Activated CD4-positive, alpha-beta T cell treated with anti-CD3 and anti-CD28 coated beads, Interleukin-2, amount 50 U/mL, for 48 hours (primary cell): ENCODE measurements at places on chromosomes 1 and 21.
A peak's percentile ranks its signal among the peaks of the same experiment; 100 is the strongest.

GRCh38 chr1:36320291-36320761, 3.1 kb downstream of the EVA1B start:
- DNase-seq: no peak

DNA sequence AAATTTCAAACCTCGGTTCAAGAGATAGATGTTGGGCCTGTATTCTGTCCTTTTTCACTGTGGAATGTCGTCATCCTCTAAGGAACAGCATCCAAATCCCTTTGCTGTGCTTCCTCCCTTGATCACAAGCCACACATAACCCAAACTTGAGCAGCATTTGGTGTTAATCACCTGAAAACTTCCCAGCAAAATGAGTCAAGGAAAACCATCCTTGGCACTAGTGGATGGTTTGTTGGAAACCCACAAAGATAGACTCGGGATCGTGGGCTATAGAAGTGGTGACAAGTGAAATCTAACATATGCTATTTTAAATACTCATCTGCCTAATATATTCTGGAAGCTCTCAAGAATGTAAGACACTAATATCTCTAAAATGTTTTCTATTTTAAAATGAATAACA, 459.1 kb downstream of the SETD4 start:
- DNase-seq: no peak

GRCh38 chr1:90730243-90731022, 13.3 kb upstream of the BARHL2 start:
- peak; percentile 6 for DNase-seq

DNA sequence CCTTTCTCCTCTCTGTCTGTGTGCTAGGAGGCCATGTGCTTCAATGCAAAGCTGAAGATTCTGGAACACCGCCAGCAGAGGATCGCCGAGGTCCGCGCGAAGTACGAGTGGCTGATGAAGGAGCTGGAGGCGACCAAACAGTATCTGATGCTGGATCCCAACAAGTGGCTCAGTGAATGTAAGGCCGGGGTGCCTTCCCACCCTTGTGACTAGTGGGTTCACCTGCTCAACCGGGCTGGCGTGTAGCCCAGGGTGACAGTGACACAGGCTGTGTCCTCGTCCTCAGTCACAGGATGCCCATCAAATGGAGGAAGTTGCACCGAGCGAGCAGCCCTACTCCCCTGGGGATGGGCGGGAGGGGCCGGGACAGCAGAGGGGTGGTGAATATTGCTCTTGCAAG, 544.1 kb downstream of the KIF26B start:
- no peak for DNase-seq

GRCh38 chr1:1340791-1341548, 8.2 kb downstream of the DVL1 start:
- DNase-seq: no peak

DNA sequence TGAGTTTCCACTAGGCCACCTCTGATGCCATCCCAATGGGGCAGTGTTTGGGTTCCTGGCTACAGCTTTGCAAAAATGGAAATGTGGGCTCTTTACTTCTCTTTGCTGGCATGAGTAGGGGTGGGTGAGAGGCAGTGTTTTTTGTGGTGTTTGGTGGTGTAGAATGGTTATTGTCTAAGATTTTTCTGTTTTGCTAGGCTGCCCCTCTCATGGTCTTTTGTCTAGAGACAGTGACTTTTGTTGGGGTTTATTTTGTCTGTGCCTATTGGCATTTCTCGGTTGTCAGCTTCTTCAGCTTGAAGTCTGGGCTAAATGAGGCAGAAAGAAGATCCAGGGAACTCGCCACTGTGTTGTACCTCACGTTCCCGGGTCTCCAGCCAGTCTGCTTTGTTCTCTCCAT, 112.1 kb downstream of the CENPF start:
- DNase-seq: no peak

DNA sequence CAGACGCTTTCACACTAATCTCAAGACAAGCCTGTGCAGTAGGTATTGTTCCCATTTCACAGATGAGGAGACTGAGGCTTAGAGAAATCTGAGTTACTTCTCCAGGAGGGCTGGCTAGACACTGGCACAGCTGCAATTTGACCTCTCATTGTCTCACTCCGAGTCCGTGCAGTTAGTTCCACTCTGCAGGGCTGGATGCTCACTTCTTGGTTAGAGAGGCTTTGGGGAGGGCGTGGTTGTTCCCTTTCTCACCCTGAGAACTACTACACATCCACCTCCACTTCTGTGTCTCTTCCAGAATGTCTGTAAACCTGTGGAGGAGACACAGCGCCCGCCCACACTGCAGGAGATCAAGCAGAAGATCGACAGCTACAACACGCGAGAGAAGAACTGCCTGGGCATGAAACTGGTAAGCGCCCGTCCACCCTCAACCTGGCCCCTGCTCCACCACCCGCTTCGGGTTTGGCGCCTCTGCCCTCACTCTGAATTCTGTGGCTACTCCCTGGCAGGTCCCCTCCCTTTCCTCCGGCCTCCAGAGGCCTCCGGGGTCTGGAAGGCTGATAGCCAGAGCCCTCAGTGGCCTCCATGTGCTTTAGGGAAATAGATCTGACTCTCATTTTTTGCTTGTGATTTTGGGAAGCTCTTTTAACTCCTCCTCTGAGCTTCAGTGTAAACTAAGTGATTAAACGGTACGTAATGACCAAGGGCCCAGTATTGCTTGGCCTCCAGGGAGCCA, 29.1 kb downstream of the EIF2D start:
- DNase-seq: peak; percentile 77

DNA sequence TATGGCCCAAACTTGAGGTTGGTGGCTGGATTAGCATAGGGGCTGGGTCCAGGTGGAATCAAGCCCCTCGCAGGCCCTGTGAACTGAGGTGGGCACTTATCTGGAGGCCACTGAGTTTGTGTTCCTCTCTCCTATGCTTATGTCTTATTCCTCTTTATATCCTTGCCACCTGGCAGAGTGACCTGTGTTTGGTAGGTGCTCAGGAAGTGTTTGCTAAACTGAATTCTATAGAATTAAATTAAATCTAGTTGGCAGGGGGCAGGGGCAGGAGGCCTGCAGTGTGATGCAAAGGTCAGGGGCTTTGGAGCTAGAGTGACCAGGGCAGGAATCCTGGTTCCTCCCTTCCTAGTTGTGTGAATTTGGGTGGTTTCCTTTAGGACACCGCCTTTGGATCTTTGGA, 1.1 kb upstream of the TMEM9 start:
- DNase-seq: no peak

GRCh38 chr1:84632673-84633434, 57.4 kb downstream of the SSX2IP start:
- DNase-seq: no peak

DNA sequence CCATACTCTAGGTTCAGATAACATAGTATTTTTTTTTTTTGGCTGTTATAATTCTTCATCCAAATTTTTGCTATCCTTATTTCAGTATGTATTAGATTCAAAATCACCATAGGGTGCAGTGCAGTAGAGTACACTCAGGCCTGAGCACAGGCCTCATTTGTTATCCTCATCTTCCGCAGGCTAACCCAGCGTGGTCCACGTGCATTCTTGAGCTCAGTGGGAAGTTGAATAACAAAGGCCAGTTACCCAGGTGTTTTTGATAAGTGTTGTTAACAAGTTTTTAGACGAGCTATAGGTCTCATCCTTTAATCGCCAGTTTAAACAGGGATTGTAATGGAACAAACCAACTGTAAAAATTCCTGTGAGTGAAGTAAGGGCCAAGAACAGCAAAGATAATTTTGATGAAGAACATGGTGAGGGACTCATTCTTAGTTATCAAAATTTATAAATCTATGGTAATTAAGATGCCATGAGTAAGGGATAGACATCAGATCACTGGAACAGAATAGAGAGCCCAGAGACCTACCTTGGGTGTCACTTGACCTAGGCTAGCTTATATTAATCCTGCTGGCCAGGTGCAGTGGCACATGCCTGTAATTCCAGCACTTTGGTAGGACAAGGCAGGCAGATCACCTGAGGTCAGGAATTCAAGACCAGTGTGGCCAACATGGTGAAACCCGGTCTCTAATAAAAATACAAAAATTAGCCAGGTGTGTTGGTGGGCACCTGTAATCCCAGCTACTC, 22.0 kb downstream of the FLVCR1 start:
- no peak for DNase-seq

- DNase-seq: no peak
These were observed 173.3 kb upstream of the EDN2 start for GRCh38 chr1:41657679-41658295.

GRCh38 chr1:118042501-118042900, 113.0 kb downstream of the WDR3 start:
- DNase-seq: no peak

- DNase-seq: no peak
These were observed 134.2 kb downstream of the GDAP2 start for GRCh38 chr1:117795190-117795589.

DNA sequence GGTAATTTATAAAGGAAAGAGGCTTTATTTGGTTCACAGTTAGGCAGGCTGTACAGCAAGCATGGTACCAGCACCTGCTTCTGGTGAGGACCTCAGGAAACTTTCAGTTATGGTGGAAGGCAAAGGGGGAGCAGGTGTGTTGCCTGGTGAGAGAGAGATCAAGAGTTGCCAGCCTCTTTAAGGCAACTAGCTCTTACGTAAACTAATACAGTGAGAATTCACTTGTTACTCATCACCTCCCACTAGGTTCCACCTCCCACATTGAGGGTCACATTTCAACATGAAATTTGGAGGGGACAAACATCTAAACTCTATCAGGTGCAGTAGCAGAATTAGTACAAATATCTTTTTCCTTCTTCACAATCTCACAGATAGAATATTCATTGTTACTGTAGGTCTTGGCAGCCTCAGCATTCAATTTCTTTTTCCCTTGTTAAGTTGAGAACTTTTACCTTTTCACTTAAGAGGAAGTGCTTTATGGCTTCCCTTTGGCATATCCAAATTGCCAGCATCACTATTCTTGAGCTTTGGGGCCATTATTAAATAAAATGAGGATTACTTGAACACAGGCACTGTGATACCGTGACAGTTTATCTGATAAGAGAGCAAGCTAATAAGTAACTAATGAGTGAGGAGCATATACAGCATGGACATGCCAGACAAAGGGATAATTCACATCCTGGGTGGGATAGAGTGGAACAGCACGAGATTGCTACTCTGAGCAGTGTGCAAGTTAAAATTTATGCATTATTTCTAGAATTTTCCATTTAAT, 48.4 kb downstream of the MAGI3 start:
- DNase-seq: no peak

DNA sequence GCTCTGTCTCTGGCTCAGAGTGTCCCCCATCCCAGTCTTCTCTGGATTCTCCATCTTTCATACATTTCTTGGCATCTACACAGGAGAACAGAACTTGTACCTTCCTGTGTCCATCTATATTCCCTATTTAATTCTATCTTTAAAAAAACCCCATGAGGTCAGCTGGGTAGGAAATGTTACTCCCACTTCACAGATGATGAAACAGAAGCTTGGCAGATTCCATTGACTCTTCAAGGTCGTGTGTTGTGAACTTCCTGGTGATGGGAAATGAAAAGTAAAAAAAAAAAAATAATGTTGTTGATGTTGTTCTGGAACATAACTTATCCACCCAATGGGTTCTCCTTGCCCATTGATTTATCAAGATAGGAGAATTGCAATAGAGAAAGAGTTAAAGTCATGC, 8.9 kb downstream of the CHI3L2 start:
- no peak for DNase-seq

GRCh38 chr1:205430696-205431305, 8.9 kb upstream of the LEMD1 start:
- DNase-seq: peak; percentile 60

GRCh38 chr1:33317354-33317753, 3.5 kb downstream of the A3GALT2 start:
- no peak for DNase-seq

DNA sequence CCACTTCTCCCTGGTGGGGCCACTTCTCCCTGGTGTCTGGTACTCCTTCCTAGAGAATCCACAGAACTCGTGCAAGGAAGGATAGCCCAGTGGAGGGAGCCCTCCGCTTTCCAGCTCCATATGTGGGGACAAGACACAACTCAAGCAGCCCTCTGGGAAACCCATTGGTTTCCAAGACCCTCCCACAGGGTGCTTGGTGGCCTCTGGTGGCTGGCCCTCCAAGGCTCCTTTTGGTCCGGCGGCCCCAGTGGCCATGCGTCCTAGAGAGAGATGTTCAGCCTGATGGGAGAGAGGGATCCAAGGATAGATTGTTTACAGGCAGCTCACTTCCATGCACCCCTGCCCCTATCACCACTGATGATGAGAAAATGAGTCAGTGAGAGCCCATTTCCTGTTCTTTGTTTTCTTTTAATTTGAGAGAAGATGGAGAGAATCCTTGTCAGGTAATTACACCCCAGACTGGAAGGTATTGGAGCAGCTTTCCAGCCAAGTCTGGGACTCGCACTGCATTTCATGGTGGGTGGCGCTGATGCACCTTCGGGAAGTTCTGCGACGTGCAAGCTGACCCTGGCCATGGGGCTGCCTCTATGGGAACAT, 486.2 kb upstream of the VAMP3 start:
- no peak for DNase-seq

DNA sequence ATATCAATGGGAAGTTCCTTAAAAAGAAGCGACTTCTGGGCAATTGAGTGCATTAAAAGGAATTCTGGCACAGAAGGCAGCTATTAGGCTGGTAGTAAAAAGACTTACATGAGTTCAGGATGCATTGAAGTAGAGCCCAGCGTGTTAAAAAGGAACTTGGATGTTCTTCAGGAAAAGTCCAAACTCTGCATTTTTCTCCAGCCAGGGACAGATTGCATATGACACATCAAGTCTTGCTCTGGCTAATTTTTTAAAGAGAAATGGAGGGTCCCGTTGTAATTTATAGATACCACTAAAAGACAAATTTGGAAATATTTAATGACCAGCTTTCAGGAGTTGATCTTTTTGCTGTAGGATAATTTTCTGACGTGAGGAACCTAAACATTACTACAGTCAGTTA, 1.2 kb downstream of the TPRG1L start:
- no peak for DNase-seq

GRCh38 chr1:6962996-6963911, 178.0 kb downstream of the CAMTA1 start:
- peak; percentile 76 for DNase-seq

- no peak for DNase-seq
These were observed 611 bp upstream of the ZSWIM5 start for GRCh38 chr1:45206808-45207623.

DNA sequence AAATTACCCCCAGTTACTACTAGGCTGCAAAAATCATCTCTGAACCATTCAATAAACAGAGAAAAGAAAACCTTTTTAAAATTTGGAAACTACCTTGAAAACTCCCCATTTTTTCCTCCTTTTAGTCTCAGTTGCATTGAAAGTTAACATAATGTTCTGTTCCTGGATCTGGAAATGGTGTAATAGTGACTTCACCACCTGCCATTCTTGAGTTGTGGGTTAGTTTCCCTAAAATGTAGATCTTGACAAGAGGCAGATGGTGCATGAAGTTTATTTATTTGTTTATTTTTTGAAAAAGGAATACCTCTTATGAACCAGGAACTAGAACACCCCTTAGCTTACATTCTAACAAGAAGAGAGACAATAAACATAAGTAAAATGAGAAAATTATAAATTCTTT, 72.8 kb downstream of the ATF6 start:
- DNase-seq: no peak

DNA sequence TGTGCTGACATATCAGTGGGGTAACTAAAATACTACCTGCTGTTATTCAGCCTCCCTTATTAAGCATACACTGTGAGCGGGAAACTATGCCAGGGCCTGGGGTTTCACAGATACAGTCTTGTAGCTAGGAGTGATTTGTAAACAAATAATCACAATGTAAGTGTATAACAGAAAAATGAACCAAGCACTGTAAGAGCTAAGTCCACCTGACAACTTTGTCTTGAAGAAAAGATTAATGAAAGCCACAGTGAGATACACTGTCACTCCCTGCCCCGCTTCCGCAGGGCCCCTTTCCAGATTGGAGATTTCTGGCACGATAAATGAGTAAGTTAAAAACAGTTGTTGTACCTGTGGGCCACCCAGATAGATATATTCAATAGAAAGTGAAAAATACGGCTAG, 4.8 kb downstream of the RCAN3 start:
- no peak for DNase-seq
